ENCODE measurements at places on chromosomes 16 and 17.

- no peak for DNase-seq
Measured at GRCh38 chr16:69348222-69348621, 3.4 kb downstream of the TMED6 start.

DNA sequence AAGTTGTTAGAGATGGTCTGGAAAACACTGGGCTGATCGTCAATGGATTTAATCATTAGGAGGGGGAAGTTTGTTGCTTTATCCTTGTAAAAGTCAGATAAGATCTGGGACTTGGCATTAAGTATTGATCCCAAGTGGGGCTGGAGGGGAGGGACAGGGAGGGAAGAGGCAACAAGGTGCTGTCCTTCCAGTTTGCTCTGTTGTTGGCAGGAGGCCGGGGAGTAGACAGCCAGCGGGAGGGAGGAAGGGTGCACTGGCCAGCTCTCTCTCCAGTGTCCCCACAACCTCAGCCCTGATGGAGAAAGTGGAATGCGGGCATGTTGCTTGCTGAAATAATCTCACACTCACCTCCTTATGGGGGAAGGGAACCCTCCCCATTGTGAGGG lies 210.2 kb downstream of the CCDC182 start:
- DNase-seq: no peak

- DNase-seq: no peak
Measured at GRCh38 chr17:20157001-20157310, 147.8 kb downstream of the SPECC1 start.

DNA sequence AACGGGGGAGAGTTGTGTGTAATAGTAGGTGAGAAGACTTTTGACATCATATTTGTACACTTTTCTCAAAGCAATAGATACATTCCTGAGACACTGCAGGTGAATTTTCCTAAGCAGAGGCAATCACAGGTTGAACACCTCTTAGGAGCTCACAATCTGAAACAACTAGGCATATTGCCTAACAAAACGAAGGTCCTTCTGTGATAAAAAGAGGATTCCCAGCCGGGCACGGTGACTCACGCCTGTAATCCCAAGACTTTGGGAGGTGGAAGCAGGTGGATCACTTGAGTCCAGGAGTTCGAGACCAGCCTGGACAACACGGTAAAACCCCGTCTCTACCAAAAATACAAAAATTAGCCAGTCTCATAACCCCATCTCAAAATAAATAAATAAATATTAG lies 17.4 kb downstream of the NXN start:
- peak; percentile 39 for DNase-seq

GRCh38 chr17:382644-383533 lies 30.3 kb upstream of the RPH3AL start:
- DNase-seq: peak; percentile 57

- no peak for DNase-seq
Measured at GRCh38 chr16:70341600-70341999, 5.1 kb upstream of the DDX19A start.

DNA sequence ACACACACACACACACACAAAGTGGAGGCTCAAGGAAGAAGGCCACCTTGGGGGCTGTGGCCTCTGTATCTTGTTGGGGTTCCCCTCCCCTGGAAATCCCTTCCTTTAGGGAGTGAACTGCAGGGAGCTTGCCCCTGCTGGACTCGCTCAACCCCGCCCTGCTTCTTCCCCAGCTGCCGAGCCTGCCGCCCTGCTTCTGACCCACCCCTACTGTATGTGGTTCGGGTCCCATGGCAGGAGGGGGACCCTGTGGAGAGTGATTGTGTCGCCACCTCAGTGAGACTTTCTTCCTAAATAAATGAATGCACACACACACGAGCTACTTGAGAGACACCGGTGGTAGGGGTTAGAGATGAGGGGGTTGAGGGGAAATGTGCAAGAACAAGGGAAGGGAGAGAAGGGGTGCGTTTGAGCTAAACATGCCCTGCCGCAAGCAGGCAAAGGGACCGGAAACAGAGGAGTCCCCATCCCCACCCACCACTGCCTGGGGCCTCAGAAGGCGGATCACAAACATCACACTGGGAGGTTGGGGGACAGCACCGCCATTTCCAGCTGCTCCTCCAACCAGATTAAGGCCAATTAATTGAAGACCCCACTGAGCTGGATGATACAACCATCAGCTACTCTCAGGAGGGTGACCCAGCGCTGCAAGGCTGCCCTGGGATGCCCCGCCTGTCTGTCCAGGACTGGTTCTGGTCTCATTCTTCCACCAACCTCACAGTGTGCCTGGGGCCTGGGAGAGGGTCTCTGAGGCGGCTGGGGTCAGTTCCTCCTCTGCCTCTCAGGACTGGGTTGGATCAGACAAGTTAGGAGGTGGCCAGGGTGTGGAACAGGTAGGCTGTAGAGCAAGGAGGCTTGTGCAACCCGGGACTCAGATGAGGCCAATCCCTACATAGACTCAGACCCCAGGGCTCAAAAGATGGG lies 98.9 kb downstream of the SDK2 start:
- no peak for DNase-seq

GRCh38 chr17:55344514-55344997 lies 77.1 kb downstream of the MMD start:
- DNase-seq: no peak

GRCh38 chr16:71894229-71894920 lies 956 bp upstream of the IST1 start:
- DNase-seq: peak; percentile 60

DNA sequence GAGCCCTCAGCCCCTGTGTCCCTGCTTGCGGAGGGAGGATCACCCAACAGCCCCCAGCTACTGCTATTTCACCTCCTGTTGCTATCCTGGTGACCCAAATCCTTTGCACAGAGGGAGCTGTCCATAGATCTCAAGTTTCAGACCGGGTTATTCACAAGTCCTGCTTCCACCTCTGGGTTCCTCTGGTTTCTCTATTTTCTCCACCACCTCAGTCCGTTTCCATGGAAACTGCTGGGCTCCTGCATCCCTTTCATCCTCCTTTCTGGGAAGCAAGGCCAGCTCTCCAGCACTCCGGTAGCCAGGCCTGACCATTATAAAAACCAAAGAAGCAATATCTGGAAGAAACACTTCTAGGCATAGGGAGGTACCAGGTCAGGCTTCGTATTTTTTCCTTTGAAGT lies 4.8 kb upstream of the CALB2 start:
- DNase-seq: no peak

DNA sequence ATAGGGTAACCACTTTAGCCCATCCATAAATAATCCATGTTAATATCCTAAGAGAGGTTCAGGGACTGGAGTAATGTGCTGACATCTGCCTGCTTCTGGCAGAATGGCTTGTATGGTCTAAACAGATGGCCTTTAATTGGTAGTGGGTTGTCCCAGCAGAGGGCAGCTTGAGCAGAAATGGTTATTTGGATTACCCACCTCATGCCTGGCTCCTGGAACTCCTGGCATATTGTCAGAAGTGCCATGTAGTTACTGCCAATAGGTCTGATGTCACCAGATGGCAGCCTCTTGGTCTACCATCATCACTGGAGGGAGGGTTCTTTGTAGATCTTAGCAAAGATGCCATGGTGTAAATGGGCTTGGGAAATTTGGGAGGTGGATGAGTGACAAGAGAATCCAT lies 157.5 kb upstream of the SOX9 start:
- DNase-seq: no peak

DNA sequence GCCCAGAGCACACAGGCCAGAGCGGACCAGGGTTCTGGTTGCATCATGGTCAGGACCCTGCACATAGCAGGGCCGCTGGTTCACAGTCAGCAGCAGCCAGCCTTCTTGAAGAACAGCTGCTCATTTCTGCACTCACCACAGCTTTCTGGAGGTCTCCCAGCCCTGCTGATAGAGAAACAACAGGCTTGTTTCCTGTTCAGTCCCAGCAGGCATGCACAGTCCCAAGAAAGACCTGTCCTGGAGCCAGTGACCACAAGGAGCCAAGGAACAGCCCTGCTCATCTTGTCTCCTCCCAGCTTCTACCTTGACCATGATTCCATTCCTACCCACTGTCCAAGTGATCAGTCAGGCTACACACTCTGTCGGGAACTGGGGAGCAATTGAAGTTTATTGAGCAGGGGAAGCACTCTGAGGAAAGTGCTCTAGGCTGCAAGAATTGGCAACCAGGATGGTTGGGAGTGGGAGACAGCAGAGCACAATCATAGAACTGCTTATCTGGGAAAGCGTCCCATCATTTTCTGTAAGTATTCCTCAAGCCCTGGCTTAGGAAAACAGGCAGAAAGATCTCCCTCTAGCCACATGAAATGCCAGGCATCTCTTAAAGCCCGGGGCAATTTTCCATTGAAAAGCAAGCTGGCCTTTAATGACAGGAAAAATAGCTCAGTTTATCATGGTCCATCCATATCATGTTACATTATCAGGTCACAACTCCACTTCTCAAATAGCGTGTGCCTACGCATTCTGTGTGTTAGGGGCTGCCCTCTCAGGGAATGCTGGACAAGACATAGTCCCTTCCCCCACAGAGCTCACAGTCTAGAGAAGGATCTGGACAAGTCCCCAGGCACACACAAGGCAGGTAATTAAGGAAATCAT lies 155.4 kb upstream of the FOXF1 start:
- peak; percentile 67 for DNase-seq

- no peak for DNase-seq
Measured at GRCh38 chr17:21209511-21210175, 4.3 kb downstream of the TMEM11 start.

- DNase-seq: no peak
Measured at GRCh38 chr17:22704674-22705073, 1012.4 kb downstream of the KCNJ18 start.

DNA sequence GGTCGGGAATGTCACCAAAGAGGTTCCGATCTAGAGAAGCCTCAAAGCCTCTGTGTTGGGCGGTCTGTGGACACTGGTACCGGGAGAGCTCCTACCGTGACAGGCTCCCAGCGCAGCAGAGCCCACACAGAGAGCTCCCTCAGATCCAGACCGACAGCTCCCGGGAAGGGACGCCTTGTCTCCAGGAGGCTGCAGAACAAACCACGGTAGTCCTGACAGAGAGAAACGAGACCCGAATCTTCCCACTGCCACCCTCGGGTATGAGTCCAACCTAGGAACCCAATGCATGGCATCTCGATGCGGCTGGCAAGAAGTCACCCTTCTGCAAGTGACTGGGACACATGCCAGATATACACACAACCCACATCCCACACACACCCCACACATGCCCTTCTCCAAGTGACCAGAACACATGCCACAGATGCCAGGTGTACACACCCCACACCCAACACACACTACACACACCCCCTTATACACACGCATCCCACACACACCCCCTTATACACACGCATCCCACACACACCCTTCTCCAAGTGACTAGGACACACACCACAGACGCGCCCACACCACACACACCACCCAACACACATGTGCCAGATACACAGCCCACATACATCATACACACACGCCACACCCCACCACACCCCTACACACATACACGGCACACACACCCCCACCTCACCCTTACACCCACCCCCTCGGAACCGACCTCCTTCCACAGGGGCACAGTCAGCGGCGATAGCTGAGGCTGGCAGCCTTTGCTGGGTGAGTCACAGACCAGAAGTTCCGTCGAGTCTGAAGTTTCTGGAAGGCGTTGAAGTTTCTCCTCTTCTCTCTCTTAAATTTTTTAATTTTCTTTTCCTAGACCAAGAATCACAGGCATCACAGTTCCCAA lies 15.9 kb upstream of the CYTH1 start:
- DNase-seq: peak; percentile 32

GRCh38 chr17:41959336-41960095 lies 7.1 kb upstream of the CNP start:
- DNase-seq: peak; percentile 70

DNA sequence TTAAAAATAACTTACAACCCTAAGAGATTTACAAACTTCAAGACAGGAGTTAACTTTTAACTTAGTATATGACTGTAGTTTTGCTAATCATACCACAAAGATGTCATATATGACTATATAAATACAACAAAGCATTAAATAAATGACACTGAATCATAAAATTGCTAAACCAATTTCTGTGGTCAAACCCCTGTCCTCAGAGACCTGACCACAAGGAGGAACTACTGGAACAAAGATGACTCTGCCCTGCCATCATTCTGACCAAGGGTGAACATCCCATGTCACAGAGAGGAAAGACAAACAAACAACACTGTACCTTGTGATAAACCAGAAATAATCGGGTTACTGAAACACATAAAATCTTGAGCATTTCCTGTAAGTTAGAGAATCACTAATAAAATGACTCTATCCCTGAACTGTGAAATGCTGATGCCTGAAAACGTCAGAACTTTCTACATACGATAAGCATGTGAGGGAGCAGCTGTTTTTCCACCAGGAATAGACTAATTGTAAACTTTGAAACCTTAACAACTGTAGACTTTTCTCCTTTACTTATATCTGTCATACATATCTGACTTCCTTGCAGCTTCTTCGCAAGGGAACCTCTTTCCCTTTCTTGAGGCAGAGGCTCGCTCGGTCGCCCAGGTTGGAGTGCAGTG lies 47.9 kb downstream of the WDR59 start:
- peak; percentile 26 for DNase-seq

- DNase-seq: no peak
Measured at GRCh38 chr16:24125214-24125613, 130.9 kb upstream of the CACNG3 start.

DNA sequence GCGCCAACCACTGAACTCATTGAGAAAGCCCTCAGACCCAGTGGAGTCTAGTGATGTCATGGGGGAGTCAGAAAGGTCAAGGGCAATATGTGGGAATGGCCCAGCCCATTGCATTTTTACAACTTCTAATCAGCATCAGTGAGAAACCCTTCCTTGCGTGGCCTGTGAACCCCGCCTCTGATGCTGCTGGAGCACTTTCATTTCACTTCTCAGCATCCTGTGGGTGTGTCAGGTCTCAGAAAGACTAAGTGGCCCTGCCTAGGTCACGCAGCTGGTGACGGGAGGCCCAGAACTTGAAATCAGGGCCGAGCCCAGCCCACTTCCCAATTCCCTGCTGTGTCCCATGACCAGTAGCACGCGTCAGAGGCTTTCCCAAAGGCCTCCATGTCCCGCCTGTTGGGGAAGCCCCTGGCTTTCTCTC lies 6.1 kb downstream of the DNAI2 start:
- DNase-seq: no peak

DNA sequence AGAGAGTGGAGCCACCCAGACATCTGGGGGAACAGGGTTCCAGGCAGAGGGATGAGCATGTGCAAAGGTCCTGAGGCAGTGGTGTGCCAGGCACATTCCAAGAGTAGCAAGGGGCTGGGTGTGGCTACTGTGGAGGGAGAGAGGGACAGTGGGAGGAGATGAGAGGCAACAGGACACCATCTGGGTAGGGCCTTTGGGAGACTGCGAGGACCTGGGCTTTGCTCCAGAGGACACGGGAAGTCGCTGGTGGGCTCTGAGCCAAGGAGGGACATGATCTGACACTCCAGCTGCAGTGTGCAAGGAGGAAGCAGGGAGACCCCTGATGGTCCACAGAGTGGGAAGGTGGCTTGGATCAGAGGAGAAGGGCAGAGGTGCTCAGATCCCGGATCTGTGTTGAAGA lies 56.7 kb upstream of the MED9 start:
- no peak for DNase-seq

DNA sequence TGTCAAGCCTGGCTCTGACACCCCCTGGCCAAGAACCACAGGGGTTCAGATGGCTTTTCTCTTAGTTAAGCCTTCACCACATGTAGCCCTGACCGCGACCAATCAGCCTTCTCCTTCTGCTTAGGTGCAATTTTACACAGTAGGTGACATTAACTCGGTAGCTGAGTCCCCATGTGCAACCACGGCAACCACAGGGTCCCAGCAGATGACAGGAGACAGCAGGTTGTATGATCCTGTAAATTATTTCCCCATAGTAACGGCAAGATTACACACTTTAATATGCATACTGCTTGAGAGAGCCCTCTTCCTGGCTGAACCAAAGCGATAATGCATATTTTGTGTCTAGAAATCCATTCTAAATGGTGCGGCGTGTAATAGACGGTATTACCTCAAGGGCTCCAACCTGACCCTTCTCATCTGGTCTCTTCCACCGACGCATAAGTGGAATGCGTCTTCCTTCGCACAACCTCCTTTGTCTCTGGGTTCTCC lies 458.7 kb upstream of the ZFHX3 start:
- no peak for DNase-seq
